ENCODE measurements at places on chromosomes 11 and 22.

GRCh38 chr11:84634309-84634708 lies 992.8 kb downstream of the DLG2 start:
- DNase-seq, result no peak

- DNase-seq, result no peak
Measured at GRCh38 chr22:24871611-24872205, 65.7 kb downstream of the SGSM1 start.

- no peak for DNase-seq
Measured at GRCh38 chr11:82663535-82663934, 70.1 kb downstream of the FAM181B start.

DNA sequence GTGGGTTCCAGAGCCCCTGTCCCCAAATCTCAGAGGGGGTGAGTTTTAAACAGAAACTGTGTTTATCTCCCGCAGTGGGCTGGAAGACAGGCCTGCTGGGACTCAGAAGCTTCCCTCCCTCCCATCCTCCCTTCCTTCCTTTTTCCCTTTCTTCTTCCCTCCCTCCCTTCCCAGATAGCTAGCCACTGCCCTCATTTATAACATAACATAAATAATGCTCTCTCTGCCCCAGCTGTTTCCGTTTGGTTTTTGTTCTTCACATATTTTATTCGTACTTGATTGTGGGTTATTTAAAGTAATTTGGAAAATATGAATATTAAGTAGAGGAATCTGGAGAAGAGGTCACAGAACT lies 140.9 kb downstream of the TEAD1 start:
- no peak for DNase-seq

DNA sequence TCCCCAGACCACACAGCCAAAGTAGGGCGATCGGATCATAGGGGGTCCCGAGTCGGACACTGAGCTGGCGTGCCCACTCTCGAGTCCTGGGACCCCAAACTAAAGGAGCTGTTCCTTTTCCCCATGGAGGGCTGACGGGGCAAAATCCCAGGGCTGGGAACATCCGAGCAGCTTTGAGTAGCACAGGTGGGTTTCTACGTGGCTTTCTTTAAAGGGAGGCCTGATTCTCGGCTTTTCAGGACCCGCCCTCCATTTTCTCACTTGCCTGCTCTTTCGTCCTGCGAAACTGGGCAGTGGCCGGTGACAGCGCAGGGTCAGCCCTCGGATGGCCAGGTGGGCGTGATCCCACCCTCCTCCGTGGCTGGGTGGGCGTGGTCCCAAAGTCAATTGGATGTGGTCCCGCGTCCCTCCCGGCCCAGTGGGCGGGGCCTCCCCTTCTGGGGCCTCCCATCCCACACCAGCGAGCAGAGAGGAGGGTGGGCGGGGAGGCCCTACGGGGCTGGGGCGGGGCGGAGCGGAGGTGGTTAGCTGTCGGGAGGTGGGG lies 17.5 kb upstream of the TXNRD2 start:
- peak; percentile 60 for DNase-seq

Measured in fibroblast of skin of right quadriceps (primary cell).